ENCODE measurements at places on chromosomes 3 and 15. TPM values are rescaled to one million over a fixed set of nuclear protein-coding genes. Genes with fewer than 3 reads are reported as not detected.

Gene ARGFX
- total RNA-seq, result not detected

Gene SKOR1
- total RNA-seq, result 0.27 TPM

GRCh38 chr3:33023176-33024136 is 72.0 kb downstream of the CCR4 start:
- DNase-seq, result no peak

GRCh38 chr3:150511122-150511821 is 35.0 kb downstream of the SERP1 start:
- DNase-seq, result no peak

DNA sequence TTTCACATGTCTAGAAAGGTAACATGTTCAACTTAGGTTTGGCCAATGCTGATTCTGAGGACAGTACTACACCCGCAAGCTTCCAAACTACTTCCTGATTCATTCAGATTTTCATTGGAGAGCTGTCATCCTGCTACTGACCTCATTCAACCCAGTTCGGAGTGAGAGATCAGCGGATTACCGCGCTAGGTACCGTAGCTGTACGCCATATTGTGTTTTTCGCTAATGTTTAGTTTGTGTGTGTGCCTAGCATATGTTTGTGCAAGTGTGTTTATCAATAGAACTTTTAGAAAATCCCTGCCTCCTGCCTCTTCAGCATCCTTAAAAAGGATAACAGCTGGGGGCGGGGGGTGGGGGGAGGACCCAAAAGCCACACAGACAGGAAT is 1.1 kb downstream of the ZBTB20 start:
- DNase-seq, result peak; percentile 37
